Upper lobe of left lung (tissue), 6 donors: ENCODE measurements at places on chromosomes 13 and 19. TPM values are rescaled to one million over a fixed set of nuclear protein-coding genes. Genes with fewer than 3 reads are reported as not detected.

FSD1 gene
- total RNA-seq, result 2.1 TPM

PRTN3 gene
- total RNA-seq, result not detected

SIGLEC7 gene
- 8.4 TPM for total RNA-seq

PRRG2 gene
- total RNA-seq, result 7.5 TPM

TSHZ3 gene
- total RNA-seq, result 4.3 TPM

ZNF415 gene
- total RNA-seq, result 2.4 TPM

EEF1AKMT1 gene
- total RNA-seq, result 5.2 TPM

SLITRK1 gene
- not detected for total RNA-seq

KLK2 gene
- total RNA-seq, result not detected

OR4F17 gene
- total RNA-seq, result not detected

CDX2 gene
- 0.14 TPM for total RNA-seq

PRX gene
- total RNA-seq, result 51.3 TPM

ATP8B3 gene
- total RNA-seq, result 2.4 TPM

ZNF155 gene
- total RNA-seq, result 3.4 TPM

DNA sequence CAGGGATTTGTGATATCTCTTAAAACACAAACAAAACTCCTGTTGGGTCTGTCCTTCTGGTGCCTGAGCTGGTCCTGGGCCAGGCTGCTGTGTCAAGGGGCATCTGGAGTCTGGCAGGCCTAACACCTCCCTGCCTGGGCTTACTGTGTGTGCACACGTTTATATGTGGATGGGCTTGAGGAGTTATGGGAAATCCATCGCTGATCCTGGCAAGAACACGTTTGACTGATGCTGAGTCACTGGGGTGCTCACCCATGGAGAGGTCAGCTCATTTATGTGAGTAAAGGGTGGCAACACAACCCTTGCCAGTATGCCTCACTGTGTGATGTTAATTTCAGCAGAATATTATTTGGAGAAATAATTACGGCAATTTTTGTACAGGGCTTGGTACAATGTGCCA is 44.5 kb upstream of the PCDH8 start:
- no peak overlapping the region for H3K4me3 ChIP-seq
- DNase-seq, result no peak
- no peak overlapping the region for H3K27ac ChIP-seq
- no peaks in the 10 kb centered on the region for H3K4me1 ChIP-seq

DNA sequence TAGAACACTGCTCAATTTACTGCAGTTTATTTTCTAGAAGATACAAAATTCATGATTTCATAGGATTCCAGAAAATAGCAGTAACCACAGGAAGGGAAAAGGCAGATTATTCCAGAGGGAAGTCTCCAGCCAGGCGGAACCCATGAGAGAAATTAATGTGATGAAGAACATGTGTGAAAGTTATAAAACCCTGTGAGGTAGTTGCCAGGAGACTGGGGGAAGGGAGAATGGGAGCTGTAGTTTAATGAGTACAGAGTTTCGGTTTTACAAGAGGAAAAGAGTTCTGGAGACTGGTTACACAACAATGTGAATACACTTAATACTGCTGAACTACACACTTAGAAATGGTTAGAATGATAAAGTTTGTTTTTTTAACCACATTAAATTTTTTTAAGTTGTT is 14.2 kb upstream of the PDX1 start:
- H3K4me1 ChIP-seq, result no peaks in the 10 kb centered on the region
- H3K27ac ChIP-seq, result no peak overlapping the region
- H3K36me3 ChIP-seq, result no peaks in the 10 kb centered on the region
- no peak overlapping the region for H3K4me3 ChIP-seq

- H3K36me3 ChIP-seq, result no peaks in the 10 kb centered on the region
- H3K4me3 ChIP-seq, result peak overlapping the region; percentile 18
- peaks cover 13% of the 10 kb centered on the region for H3K4me1 ChIP-seq
- no peak overlapping the region for H3K27ac ChIP-seq
Measured at GRCh38 chr19:47545061-47545948, 27.6 kb downstream of the ZNF541 start.

GRCh38 chr13:38213314-38213713 is 136.3 kb upstream of the UFM1 start:
- no peaks in the 10 kb centered on the region for H3K36me3 ChIP-seq
- DNase-seq, result no peak
- no peaks in the 10 kb centered on the region for H3K4me1 ChIP-seq
- H3K27ac ChIP-seq, result no peak overlapping the region
- H3K27me3 ChIP-seq, result no peaks in the 10 kb centered on the region

DNA sequence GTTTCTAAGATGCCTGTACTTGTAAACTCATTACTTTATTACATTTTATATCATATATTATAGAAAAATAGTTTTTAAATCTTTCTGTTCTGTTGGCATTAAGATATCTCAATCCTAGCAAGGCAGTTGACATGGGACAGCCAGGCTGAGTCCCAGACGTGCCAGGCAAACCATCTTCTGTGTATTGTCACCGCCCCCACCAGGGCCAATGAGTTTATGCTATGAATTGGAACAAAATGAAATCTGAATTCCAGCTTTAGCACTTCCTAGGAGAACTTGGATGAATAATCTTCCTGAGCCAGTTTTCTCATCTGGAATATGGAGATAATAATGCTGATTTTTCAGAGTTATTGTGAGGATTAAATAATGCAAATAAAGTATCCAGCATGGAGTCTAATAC is 79.9 kb upstream of the GSX1 start:
- no peaks in the 10 kb centered on the region for H3K4me1 ChIP-seq
- H3K27ac ChIP-seq, result no peak overlapping the region
- no peak for DNase-seq
- H3K4me3 ChIP-seq, result no peak overlapping the region
- no peaks in the 10 kb centered on the region for H3K36me3 ChIP-seq
- no peaks in the 10 kb centered on the region for H3K27me3 ChIP-seq

GRCh38 chr19:711254-711653 is 2.5 kb downstream of the PALM start:
- no peak overlapping the region for H3K4me3 ChIP-seq
- H3K27me3 ChIP-seq, result no peaks in the 10 kb centered on the region
- H3K27ac ChIP-seq, result no peak overlapping the region
- DNase-seq, result no peak
- H3K36me3 ChIP-seq, result no peaks in the 10 kb centered on the region
- peaks cover 36% of the 10 kb centered on the region for H3K4me1 ChIP-seq

GRCh38 chr19:1923319-1923718 is 17.7 kb upstream of the CSNK1G2 start:
- H3K27ac ChIP-seq, result no peak overlapping the region
- DNase-seq, result no peak
- H3K36me3 ChIP-seq, result peaks cover 14% of the 10 kb centered on the region
- no peaks in the 10 kb centered on the region for H3K27me3 ChIP-seq

DNA sequence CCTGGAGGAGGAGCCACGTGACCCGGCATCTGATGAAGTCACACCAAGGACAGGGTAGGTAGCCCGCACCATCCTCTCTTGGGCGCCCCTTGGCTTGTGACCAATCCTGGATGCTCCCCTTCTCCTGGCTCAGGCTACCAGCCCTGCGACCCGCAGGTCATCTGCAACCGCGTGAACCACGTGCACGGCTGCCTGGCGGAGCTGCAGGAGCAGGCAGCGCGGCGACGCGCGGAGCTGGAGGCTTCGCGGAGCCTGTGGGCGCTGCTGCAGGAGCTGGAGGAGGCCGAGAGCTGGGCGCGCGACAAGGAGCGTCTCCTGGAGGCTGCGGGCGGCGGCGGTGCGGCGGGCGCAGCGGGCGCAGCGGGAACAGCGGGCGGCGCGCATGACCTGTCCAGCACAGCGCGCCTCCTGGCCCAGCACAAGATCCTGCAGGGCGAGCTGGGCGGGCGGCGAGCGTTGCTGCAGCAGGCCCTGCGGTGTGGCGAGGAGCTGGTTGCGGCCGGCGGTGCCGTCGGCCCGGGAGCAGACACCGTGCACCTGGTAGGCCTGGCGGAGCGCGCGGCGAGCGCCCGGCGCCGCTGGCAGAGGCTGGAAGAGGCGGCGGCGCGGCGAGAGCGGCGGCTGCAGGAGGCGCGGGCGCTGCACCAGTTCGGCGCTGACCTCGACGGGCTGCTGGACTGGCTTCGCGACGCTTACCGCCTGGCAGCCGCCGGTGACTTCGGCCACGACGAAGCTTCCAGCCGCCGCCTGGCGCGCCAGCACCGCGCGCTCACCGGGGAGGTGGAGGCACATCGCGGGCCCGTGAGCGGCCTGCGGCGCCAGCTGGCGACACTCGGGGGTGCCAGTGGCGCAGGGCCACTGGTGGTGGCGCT is 45.9 kb downstream of the SPTBN4 start:
- peaks cover 10% of the 10 kb centered on the region for H3K4me1 ChIP-seq
- H3K27ac ChIP-seq, result no peak overlapping the region
- DNase-seq, result peak; percentile 85

DNA sequence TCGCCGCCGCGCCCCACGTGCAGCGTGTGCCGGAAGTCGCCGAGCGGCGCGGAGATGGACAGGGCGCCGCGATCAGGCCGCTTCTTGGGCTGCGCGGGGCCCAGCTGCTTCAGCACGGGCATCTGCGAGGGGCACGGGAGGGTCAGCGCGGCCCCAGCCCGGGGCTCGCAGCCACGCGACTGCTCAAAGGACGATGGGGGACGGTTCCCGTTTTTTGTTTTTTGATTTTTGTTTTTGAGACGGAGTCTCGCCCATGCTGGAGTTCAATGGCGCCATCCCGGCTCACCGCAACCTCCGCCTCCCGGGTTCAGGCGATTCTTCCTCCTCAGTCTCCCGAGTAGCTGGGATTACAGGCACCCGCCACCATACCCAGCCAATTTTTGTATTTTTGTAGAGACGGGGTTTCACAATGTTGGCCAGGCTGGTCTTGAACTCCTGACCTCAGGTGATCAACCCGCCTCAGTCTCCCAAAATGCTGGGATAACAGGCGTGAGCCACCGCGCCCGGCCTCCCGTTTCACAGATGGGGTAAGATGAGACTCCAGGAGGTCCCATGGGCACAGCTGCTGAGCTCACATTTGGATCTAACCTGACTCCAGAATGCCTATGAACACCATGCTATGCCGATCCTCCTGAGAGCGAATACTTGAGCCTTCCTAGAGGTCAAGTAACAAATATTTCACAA is 2.0 kb upstream of the LENG9 start:
- H3K4me3 ChIP-seq, result peak overlapping the region; percentile 65
- peak overlapping the region; percentile 98 for H3K27ac ChIP-seq
- peaks cover 18% of the 10 kb centered on the region for H3K36me3 ChIP-seq
- H3K4me1 ChIP-seq, result peaks cover 44% of the 10 kb centered on the region

- H3K27me3 ChIP-seq, result no peaks in the 10 kb centered on the region
- H3K27ac ChIP-seq, result peak overlapping the region; percentile 36
- H3K4me3 ChIP-seq, result no peak overlapping the region
- peaks cover 27% of the 10 kb centered on the region for H3K4me1 ChIP-seq
- peaks cover 8% of the 10 kb centered on the region for H3K36me3 ChIP-seq
- DNase-seq, result no peak
Measured at GRCh38 chr19:12796146-12797071, 5.1 kb downstream of the JUNB start.

DNA sequence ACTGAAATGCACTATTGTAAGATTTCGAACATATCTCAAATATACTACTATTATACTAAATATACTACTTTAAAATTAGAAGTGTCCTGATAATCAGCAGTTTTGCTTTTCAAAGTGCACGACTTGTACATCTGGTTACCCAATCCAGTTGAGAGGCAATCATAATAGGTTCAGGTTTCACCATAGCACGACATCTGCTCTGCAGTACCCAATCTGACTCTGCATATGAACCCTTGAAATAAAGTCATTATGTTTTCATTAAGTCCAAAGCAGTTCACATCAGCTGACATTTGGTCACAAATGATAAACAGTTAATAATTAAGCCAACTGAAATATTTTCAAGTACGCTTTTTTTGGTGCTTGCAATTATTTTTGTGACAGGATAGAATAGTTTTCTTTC is 90.6 kb downstream of the PCDH9 start:
- H3K4me1 ChIP-seq, result no peaks in the 10 kb centered on the region
- no peak for DNase-seq

DNA sequence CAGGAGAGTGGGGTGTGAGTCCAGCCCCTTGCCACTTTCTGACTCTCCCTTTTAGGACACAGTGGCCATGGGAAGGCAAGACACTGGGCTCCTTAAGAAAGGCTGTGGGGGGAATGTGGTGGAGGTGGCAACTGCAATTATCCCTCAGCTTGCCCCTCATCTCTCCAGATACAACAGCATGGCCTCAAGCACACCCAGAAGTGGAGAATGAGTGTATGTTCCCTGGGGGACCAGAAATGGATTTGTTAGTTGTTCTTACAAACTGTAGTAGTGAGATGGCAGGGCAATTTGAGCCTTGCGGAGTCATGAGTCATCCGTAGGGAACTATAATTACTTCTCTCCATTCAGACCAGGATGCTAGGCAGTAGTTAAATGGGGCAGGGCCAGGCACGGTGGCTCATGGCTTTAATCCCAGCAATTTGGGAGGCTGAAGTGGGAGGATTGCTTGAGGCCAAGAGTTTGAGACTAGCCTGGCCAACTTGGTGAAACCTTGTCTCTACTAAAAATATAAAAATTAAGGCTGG is 25.6 kb upstream of the CXCL17 start:
- H3K4me1 ChIP-seq, result peaks cover 15% of the 10 kb centered on the region
- H3K27ac ChIP-seq, result no peak overlapping the region
- no peaks in the 10 kb centered on the region for H3K36me3 ChIP-seq
- H3K4me3 ChIP-seq, result no peak overlapping the region
- no peak for DNase-seq
- no peaks in the 10 kb centered on the region for H3K27me3 ChIP-seq

- H3K4me1 ChIP-seq, result no peaks in the 10 kb centered on the region
- no peaks in the 10 kb centered on the region for H3K36me3 ChIP-seq
- no peak for DNase-seq
- H3K27ac ChIP-seq, result no peak overlapping the region
- H3K27me3 ChIP-seq, result no peaks in the 10 kb centered on the region
Measured at GRCh38 chr13:84609716-84610115, 727.4 kb upstream of the SLITRK1 start.

DNA sequence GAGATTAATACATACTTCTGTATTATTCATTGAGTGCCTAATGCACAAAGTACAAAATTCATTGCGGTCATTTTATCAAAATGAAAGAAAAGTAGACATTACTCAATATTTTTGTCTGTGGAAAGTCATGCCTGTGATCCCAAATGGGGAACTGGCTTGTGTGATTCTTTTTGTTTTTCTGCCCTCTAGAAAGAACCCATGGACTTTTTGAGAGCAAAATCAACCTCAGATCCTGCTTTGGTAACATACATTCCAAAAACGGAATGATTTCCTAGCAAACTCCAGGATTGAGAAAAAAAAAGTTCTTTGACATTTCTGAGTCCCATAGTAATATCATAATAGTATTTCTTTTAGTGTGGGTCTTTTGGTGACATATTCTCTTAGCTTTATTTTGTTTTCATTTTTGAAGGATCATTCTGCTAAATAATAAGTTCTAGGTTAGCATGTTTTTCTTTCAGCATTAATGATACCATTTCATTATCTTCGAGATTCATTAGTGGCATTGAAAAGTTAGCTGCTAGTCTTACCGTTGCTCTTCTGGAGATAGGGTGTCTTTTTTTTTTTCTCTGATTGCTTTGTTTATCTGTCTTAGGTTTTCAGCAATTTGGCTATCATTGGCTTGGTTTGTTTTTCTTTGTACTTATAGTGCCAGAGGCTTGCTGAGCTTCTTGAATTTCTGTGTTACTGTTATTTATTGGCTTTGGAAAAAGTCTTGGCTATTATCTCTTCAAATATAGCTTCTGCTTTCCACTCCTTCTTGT is 102.4 kb upstream of the CSNK1A1L start:
- H3K36me3 ChIP-seq, result no peaks in the 10 kb centered on the region
- H3K4me1 ChIP-seq, result no peaks in the 10 kb centered on the region
- no peak overlapping the region for H3K4me3 ChIP-seq
- no peak for DNase-seq
- no peak overlapping the region for H3K27ac ChIP-seq

GRCh38 chr13:48158290-48158689 is 63.4 kb upstream of the MED4 start:
- no peak overlapping the region for H3K4me3 ChIP-seq
- H3K36me3 ChIP-seq, result no peaks in the 10 kb centered on the region
- DNase-seq, result no peak
- H3K27ac ChIP-seq, result peak overlapping the region; percentile 85
